ENCODE measurements at places on chromosomes 11 and 22.

GRCh38 chr22:27231266-27231665, 570.3 kb downstream of the MN1 start:
- DNase-seq, result no peak

GRCh38 chr11:118086913-118087768, at the start of gene SMIM35:
TSS of gene SMIM35 (minus strand) at chr11:118086963. CDS start at chr11:118086757, 206 bp downstream.
- no peak for DNase-seq

- peak; percentile 40 for DNase-seq
Observed at GRCh38 chr11:95143106-95143681, 53.5 kb downstream of the ENDOD1 start.

DNA sequence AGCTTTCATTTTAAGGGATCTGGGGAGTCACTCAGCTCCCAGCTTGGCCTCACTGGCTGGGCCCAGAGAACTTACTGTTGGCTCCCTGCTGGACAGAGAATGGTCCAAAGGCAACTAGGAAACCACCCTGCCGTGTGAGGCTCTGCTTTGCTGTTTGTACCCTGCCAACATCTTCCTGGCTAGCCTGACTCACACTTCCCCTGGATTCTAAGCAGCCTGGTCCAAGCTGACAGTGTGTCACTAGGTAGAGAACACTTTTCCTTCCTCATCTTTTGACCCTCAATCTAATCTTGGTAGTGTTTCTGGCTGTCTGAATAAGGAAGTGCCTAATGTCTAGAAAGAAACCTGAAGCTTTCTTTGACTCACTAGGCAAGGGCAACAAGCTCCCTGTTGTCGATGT, 76.7 kb downstream of the FAR1 start:
- DNase-seq, result peak; percentile 6

DNA sequence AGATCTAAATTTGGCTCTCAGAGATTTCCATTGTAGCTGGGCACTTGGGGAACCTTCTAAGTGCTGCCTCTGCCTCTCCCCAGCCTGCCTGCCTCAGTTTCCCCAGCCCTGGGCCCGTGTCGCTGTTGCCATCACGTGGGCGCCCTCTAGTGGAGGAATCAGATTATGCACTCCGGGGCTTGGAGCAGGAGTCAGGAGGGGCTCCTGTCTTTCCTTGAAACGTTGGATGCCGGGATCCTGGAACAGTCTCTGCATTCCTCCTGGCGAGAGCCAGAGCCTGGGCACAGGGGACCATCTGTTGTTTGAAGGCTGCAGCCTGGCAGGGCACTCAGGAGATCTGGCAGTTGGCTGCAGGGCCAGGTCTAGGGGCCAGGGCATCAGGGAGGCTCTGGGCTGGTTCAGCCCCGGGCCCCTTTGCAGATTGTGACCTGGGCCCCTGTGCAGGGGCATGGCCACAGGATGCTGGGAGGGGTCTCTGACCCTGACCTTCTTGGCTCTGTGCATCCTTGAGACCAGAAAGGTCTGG, 71.6 kb downstream of the LRP5 start:
- peak; percentile 51 for DNase-seq

DNA sequence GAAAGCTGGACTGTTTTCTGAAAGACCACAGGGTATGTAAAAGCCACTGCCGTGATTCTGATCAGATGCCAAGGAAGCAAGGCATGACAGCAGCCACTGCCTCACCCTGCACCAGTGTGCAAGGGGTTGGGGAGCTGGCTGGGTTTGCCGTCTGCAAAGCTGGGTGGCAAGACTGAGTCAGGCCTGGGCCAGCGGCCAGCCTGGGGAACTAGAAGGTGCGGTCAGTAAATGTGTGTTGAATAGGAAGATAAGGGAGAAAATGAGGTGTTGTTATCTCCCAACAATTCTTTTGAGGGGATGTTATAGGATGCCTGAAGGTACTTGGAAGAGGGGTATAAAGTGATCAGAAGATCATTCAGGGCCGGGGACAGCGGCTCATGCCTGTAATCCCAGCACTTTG, 8.0 kb downstream of the VSTM5 start:
- DNase-seq, result peak; percentile 57
